ENCODE measurements at places on chromosomes 1 and 21.

- DNase-seq: no peak
These were observed 24.9 kb upstream of the SARS1 start for GRCh38 chr1:109188781-109189180.

DNA sequence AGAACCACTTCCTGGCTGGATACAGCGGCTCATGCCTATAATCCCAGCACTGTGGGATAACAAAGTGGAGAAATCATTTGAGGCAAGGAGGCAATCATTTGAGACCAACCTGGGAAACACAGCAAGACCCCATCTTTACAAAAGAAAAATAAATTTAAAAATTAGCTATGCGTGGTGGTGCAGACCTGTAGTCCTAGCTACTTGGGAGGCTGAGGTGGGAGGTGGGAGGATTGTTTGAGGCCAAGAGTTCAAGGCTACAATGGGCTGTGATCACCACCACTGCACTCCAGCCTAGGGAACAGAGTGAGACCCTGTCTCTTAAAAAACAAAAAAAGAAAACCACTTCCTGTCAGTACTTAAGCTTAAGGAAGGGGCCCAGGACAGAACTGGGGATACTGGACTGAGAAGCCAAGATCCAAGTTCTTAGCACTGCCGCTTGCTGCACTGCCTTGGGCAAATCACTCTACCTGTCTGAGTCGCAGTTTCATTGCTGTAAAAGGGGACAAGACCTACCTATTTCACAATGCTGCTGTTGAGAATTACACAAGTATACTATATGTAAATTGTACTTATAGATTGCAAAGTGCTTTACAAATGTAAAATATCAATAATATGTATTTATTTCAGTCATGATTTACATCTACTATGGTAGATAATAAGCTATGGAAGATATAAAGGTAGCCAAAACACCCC, 154.9 kb downstream of the RERE start:
- DNase-seq: no peak

DNA sequence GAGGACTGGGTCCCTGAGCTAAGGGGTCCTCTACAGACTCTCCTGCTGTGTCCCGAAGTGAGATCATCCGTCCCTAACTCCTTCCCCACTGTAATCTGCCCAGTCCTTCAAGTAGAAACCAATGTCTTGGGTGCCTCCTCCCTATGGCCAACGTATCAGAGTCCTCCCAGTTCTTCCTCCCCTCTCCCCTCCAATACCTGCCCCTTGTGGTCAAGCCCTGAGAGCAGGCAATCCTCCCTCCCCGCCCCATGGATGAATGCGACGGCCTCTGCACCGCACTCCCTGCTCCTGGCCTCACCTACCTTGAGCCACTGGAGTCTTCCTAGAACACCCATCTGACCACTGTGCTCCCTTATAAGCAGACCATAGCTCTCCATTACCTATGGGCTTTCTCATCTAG, 31.1 kb downstream of the HTR6 start:
- no peak for DNase-seq

DNA sequence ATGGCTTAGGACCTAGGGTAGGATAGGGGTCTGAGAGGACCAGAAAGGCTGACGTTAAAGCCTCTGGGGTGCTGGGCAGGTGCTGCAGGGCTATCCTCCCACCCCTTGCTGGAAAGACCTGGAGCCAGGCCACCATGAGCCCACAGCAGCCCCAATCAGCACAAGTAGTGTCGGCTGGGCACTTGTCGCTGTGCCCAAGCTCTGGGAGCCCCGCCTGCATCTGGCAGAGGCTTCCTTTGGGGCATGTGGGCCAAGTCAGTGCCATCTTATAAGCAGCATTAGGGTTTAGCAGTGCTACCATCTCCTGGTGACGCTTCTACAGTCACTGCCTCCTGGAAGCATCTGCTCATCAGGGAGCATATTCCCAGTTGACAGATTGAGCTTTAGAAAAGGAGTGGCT, 31.3 kb downstream of the MAN1C1 start:
- DNase-seq: no peak

Data from stimulated activated CD8-positive, alpha-beta memory T cell treated with anti-CD3 and anti-CD28 coated beads, Interleukin-12 subunit alpha, Interleukin-12 subunit beta, amount 100 ng/mL, for 1 hour (primary cell).